ENCODE measurements at places on chromosomes 3 and 15.

DNA sequence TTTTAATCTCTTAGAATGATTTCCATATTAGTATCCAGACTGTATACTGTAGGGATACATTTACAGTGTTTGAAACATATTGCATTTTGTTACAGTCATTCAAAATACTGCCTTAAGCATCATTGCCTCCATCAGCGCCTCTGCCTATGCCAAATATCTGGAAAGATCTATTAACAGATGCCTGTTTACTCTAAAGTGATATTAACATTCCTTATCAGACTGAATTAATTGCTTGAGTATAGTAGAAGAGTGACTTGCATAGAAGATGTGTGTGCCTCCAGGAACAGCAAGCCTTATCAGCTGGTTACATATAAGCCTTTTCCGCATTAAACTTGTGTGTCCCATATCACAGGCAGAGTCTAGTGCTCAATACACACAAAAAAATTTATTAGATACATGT, 379.1 kb downstream of the CADM2 start:
- DNase-seq: no peak

DNA sequence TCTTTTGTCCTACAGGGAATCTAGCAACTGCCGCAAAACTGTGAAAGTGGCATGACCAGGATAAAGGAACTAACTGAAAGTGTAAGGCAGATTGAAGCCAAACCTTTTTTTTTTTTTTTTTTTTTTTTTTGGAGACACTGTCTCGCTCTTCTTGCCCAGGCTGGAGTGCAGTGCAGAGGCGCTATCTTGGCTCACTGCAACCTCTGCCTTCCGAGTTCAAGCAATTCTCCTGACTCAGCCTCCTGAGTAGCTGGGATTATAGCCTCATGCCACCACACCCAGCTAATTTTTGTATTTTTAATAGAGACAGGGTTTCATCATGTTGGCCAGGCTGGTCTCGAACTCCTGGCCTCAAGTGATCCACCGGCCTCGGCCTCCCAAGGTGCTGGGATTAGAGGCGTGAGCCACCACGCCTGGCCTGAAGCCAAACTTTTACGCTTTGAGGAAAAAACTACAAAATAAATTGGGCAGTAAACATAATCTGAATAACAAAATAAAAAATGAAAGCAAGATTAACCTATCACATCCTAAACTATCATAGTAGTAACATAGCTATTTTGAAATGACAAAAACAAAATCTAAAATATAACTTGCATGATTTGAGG, 9.7 kb downstream of the SLTM start:
- no peak for DNase-seq

- no peak for DNase-seq
These were observed 70.5 kb downstream of the RPL39L start for GRCh38 chr3:187068787-187069186.

DNA sequence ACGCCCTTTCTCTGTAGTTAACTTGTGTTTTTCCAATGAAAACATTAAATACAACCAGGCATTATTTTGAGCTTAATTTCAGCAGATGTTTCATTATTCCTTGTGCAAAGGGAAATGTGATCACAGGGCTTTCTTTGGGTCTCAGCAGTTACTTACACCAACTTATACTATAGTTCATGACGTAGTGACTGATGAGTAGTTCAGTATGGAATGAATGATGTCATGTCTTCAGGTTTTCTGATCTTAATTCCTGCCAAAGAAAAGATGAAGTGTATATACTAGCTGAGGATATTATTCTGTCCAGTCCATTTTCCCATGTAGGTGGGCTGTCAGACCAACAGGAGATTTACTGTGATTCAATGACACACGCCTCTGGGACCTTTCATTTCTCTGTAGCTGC, 61.3 kb downstream of the MYRIP start:
- no peak for DNase-seq

DNA sequence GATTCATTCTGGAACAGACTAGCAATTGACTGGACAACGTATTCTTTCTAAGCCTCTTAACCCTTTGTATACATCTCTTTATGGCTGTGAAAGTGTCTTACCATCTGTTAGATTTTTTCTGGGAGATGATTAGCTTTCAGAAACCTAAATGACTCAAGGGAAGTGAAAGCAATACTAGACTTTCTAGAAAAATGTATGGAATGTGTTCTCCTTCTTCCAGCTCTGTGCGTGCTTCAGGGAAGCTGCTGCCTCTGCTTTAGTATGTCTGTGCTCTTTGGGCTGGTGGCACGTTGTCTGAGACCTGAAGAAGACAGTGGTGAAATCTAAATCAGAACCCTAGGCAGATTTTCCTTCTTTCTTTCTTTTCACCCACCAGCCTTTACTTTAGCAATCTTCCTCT, 89.5 kb downstream of the ITPR1 start:
- no peak for DNase-seq

- no peak for DNase-seq
These were observed 38.0 kb upstream of the CBLB start for GRCh38 chr3:105906836-105907235.

GRCh38 chr3:31462050-31462569, 70.6 kb upstream of the STT3B start:
- DNase-seq: peak; percentile 28

- no peak for DNase-seq
These were observed 18.1 kb downstream of the MYO1E start for GRCh38 chr15:59354417-59355031.

DNA sequence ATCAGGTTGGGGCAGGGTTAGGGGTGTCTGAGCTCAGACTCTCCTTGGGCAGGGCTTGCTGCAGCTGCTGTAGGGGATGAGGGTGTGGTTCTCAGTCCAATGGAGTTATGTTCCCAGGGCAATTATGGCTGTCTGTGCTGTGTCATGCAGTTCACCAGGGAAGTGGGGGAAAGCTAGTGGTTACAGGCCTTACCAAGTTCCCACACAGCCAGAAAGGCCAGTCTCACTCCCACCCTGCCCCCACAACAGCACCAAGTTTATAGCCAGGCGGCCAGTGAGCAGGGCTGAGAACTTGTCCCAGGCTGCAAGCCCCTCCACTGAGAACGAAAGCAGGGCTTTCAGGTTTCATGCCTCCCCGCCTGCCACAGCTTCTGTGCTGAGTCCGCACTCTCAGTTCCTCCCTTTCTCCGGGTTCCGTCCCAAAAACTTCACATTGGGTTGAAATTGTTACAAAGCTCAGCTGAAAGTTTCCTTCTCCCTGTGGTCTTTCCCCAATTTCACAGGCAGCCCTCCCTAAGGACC, 19.6 kb upstream of the CPOX start:
- DNase-seq: no peak

- DNase-seq: no peak
These were observed 280.5 kb downstream of the GAP43 start for GRCh38 chr3:115903843-115904242.

DNA sequence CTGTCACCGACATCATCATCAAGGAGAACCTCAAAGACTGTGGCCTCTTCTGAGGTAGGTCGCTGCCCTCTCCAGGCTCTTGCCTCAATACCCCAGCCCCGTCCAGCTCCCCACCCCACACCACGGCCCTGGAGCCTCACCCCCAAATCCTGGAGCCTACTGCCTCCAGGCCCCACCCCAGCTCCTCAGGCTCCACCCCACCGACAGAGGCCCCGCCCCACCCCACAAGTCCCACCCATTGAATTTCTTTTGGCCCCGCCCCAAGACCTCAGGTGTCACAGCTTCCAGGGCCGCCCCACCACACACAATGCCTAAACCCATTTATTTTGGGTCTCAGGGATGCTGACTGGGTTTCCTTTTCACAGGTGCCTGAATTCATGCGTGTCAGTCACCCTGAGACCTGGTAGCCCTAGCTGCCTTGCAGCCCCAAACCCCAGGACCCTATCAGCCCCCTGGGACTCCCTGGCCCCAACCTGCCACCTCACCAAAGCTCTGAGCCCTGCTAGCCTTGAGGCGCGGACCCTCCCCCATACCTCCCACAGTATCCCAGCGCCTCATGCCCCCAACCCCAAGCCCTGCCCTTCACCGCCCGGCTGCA, 3.6 kb downstream of the GNAT1 start:
- peak; percentile 81 for DNase-seq

- DNase-seq: no peak
These were observed 45.3 kb downstream of the KY start for GRCh38 chr3:134605556-134605955.

GRCh38 chr15:83767741-83768140, 113.8 kb downstream of the ADAMTSL3 start:
- DNase-seq: no peak

DNA sequence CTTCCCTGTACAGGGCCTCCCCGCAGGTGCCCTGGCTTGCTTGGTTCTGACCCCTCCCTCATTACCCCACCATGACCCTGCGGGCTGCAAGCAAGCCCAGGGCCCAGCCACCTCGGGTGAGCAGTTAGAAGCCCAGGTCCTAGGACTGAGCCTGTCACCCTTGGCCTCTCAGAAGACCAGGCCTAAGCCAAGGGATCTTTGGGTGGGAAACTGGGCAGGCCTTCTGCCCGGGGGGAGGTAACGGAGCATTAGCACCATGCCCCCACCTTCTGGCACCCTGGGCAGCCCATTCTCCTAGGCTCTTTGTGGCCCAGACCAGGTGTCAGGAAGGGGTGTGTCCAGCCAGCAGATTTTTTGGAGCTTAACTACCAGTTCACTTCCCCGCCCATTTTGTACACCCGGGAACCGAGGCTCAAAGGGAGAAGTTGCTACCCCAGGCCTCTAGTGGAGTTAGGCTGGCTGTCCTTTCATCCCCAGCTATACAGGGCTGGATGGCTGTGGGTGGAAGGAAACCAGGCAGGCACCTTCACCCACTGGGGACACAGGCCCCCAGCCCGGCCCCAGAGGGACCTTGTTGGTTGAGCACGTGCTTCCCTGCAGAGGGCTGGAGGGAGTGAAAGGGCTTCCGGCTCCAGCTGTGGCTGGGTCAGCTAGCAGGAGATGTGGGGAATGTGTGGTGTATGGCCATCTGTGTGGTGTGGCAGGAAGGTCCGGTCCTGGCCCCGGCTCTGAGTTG, 1.4 kb downstream of the CSK start:
- no peak for DNase-seq

DNA sequence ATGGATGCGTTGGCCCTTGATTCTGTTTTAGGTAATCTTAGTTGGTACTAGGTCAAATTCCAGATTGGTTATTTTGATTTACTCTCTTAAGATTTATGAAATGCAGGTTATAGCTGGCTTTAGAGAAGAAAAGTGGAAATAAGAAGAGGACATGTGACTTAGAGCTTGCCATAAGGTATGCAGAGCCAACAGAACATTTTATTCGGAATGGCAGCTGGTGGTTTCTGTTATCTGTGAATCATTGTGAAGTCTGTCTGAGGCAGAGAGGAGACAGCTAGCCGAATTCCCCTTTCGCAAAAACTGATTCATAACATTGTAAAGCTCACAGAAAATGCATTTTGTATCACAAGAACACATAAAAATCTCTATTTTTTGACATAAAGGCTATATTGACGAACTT, 82.1 kb downstream of the FILIP1L start:
- no peak for DNase-seq

GRCh38 chr3:133412183-133413132, 12.6 kb downstream of the BFSP2 start:
- no peak for DNase-seq

DNA sequence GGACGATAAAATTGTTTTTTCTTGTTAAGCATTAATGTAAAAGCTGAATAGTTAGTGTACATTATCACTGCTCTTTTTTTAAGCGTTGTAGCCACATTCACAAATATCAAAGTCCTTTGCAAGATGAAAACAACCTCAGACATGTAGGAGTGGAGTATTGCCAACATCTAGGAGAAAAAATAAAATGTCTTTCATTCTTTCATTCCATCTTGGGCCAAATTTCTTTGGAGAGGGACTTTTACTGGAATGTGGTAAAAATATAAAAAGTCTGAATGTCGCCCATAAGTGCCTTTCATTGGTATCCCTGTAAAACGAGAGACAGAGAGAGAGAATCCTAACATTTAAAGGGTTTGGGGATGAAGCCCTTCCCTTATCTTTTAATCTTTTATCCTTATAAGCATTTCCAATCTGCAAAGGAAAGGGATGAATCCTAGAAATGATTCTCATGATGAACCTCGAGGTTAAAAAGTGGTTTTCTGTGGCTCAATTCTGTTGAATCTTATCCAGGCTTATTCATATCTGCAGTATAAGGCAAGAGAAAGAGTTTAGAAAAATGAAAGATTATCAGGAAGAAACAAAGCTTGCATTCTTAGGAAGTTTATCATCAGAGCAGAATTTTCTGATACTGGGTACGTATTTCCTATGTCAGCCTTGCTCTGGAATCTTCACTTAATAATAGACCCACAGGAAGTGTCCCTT, 1031.7 kb downstream of the MCTP2 start:
- DNase-seq: no peak

- DNase-seq: no peak
These were observed 373.7 kb upstream of the NECTIN3 start for GRCh38 chr3:110697961-110698360.

DNA sequence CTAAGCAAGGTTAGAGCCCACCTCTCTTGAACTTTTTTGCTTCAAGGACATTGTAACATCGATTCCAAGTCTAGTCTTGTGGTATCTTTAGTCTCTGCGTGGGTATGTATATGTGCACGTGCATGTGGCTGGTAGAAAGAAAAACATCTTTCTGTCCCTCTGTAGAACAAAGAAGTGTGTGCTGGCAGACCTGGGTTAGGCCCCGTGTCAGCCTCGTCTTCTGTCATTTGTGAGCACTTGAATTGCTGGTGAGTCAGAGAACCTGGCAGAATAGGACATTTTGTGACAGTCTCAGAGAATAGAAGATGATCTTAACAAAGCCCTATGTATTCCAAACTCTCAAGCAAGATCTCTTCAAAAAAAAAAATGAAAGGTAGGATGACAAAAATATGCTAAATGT, 102.2 kb upstream of the ATP10A start:
- DNase-seq: no peak

DNA sequence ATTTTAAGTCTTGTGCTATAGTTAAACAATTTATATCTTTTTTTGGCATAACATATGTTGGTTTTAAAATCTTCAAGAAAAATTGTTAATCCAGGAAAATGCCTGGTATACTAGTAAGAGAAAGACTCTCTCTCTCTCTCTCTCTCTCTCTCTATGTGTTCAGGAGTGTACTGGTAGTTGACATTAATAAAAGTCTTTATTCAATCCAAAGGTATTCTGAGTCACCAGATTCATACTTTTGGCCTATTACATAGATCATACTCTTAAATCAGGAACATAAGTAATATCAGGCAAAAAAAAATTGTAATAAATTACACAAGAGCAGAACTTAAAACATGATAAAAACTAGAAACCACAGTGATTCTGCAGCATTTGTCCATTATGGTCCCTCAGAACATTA, 70.2 kb downstream of the TFG start:
- no peak for DNase-seq

- peak; percentile 13 for DNase-seq
These were observed 32.6 kb downstream of the ALS2CL start for GRCh38 chr3:46660543-46661523.

DNA sequence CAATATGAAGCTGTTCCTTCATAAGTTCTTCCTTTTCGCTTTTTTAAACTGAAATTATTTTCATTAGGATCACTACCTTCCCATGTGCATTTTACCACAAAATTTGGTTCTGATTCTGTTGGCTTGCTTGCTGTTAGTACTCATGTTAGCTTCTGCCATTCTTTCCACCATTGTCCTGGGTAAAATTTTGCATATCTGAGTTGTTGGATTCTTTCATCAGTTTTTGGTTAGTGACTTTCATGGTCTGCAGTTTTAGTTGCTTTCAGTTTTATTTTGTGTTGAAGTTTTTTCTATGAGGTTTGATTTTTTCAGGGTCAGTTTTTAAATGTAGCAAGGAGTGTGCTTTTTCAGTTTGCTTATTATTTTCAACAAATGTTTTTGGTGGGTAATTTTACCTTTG, 71.9 kb downstream of the SMAD3 start:
- peak; percentile 49 for DNase-seq

GRCh38 chr3:195239121-195239520, 31.8 kb downstream of the XXYLT1 start:
- DNase-seq: no peak
